ENCODE measurements at places on chromosomes 13 and 19.

- no peak for DNase-seq
Observed at GRCh38 chr13:111239764-111240670, 80.4 kb upstream of the TEX29 start.

- no peak for DNase-seq
Observed at GRCh38 chr13:24129914-24130774, 30.4 kb upstream of the SPATA13 start.

DNA sequence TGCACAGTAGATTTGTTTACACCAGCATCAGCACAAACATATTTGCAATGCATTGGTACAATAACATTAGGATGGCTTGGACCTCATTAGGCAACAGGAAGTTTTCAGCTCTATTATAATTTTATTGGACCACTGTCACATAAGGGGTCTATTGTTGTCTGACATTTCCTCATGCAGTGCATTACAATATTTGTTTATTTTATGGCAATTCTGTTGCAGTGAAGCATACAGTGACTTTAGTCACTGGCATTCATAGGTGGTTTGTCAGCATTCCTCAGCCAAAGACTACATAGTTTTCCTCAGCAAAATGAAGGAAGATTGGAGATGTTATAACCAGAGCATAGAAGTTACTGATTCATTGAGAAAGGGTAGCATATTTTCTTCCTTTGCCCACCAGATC, 1732.9 kb downstream of the PCDH9 start:
- no peak for DNase-seq

DNA sequence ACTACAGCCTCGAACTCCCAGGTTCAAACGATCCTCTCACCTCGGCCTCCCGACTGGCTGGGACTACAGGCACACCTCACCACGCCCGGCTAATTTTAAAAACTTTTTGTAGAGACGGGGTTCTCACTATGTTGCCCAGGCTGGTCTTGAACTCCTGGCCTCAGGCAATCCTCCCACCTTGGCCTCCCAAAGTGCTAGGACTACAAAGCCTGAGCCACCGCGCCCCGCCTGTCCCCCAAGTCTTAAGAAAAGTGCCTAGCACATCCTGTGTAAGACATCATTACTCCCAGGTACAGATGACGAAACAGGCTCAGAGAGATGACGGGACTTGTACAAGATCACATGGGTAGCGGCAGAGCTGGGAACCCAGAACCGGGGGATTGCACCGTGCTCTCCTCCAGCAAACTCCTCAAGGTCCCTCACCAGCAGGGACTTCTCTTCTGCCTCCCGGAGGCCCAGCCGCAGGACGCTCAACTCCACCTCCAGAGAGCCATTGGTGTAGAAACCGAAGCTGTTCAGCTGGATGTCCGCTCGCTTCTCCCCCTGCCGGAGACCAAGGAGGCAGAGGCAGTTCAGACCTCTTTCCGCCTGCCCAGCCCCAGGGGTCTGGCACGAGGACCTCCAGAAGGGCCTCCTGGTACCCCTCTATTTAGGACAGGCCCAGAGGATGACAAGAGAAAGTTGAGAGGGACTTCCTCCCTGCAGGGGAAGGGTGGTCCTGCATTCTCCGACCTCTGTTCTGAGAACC, 1.0 kb downstream of the GPR108 start:
- DNase-seq: peak; percentile 92

GRCh38 chr13:76992548-76993001, 694 bp downstream of the CLN5 start:
- DNase-seq: peak; percentile 54

DNA sequence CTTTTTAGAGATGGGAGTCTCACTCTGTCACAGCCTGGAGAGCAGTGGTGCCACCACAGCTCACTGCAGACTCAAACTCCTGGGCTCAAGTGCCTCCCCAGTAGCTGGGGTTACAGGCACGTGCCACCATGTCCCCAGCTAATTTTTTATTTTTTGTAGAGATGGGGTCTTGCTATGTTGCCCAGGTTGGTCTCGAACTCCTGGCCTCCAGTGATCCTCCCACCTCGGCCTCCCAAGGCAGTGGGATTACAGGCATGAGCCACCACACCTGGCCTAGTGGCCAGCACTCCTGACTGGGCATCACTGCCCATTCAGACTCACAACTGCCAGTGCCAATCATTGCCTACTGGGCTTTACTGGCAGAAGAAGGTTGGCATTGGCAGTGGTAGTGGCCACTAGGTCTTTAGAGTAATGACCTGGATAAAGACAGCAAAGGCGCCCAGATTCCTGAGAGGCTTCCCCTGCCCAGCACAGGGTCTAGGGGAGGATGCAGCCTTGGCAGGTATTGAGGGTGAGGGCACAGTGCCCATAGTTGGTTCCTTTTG, 26.8 kb upstream of the SLC7A10 start:
- DNase-seq: no peak

- no peak for DNase-seq
Observed at GRCh38 chr13:93283255-93283654, 56.6 kb downstream of the GPC6 start.

DNA sequence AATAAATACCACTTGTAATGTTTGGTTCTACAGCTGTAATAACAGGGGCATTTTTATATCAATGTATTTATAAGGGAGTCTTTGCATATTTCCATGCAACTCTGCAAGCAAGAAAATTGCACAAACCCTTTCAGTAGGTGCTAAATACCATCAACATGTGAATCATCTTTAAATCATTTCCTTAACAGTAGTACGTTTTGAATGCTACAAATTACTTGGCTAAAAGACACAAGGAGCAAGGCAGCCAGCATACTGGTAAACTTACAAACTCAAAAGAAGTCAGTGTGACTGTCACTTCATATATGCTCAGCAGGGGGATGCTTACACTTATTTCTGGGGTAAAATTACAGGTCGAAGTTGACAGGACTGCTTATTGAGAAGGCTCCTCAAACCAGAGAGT, 402.4 kb downstream of the EFNB2 start:
- peak; percentile 48 for DNase-seq

- no peak for DNase-seq
Observed at GRCh38 chr13:103276775-103277498, 210.7 kb upstream of the SLC10A2 start.

- no peak for DNase-seq
Observed at GRCh38 chr19:38932425-38933179, 1.9 kb downstream of the MRPS12 start.

- peak; percentile 64 for DNase-seq
Observed at GRCh38 chr19:3987619-3988371, 2.5 kb upstream of the EEF2 start.

GRCh38 chr13:72463561-72463960, 263.9 kb downstream of the MZT1 start:
- DNase-seq: no peak

DNA sequence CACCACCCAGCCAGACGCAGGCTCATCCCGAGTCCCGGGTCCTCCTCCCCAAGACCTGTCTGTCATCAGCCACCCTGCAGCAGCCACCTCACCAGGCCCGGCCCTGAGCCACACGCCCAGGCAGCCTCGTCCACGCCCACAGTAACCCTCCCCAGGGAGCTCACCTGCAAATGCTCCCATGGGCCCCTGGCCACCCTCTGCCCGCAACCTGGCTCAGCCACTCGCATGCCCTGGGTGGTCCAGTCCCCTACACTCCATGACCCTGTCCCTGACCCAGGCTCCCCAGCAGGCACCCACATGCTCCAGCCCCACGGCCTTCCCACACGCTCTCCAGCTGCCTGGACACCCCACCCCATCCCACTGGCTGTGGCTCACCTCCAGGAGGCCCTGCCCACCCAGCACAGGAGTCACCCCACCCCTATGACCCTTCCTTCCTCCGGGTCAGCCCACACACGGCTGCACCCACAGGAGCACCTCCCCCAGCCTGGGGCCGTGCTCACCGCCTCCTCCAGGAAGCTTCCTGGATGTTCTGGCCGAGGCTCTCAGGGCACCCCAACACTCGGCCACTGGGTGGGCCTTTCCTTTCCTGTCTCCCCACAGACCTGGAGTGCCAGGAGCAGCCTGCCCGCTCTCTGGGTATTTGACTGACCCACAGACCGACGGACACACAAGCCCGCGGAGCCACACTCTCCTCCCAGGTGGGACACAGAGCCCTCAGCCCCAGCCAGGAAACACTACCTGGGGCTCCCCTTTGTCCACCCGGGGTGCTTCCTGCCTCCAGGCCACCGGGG, 3.6 kb downstream of the TMEM259 start:
- no peak for DNase-seq

GRCh38 chr13:43251961-43252360, 228.6 kb downstream of the DNAJC15 start:
- no peak for DNase-seq

DNA sequence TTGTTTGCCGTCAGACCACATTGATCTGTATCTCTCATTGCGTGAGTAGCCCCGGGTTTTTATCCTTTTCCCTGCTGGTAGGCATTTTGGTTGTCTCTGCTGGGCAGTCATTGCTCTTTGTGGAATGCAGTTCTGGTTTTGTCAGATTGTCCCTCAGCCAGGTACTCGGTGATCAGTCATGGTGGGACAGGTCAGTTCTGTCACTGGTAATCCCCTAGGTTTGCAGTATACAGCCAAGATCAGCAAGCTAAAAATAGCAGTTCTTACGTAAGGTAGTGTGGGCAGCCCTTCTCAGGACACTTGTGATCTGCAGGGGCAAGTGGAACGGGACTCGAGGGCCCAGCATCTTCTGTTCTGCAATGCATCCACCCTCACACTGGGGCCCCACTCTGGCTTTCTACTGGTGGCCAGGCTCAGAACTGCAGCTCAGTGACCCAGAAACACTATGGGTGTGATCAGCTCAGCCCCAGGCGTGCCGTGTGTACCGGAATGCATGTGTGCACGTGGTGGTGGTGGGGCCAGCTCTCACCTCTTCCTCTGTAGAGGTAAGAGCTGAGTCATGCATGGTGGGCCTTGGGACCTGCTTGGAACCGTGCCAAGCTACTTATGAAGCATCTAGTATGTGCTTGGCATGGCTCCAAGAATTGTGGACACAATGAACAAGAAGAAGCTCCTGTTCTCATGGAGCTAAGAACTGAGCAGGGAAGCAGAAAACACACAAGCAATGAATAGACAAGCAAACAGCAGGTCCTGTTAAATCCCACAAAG, 6.3 kb downstream of the PLEKHF1 start:
- DNase-seq: peak; percentile 82

DNA sequence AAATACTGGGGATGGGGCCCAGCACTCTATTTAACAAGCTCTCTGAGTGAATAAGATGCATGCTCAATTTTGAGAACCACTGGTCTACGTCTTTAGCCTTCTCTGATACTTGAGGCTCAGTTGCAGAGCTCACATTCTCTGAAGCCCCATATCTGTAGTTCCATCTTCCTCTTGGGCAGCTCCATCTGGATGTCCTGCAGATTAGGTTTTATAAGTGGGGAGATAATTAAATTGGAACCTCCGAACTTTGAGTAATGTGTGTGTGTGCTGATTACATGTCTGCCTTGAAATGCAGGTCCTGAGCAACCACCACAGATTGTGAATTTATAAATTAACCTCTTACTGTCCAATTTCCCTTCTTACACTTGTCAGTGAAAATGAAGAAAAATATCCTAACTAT, 7.2 kb upstream of the RASL11A start:
- DNase-seq: no peak

DNA sequence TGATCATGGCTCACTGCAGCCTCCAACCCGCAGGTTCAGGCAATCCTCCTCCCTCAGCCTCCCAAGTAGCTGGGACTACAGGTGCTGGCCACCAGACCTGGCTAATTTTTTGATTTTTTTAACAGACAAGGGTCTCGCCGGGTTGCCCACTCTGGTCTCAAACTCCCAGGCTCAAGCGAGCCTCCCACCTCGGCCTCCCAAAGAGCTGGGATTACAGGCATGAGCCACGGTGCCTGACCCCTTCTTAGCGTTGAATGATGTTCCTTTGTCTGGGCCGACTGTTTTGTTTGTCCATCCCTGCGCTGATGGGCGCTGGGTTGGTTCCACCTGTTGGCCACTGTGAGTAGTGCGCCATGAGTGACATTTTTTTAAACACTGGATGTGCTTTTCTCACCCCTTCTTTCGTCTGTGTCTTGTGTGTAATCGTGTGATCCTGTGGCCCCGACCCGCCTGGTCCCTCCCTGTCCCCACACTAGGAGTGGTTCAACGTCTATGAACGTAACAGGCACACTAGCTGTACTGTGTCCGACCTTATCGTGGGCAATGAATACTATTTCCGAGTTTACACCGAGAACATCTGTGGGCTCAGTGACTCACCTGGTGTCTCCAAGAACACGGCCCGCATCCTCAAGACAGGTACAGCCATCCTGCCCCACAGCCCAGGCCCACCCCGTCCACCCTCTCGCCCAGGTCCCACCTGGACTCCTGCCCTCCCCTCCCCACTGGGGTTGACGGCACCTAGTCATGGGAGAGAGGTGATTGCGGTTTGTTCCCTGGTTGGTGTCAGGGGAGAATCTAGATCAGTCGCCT, 15.0 kb upstream of the EMC10 start:
- DNase-seq: peak; percentile 42

- DNase-seq: peak; percentile 50
Observed at GRCh38 chr19:16773259-16773658, 53.6 kb downstream of the NWD1 start.

DNA sequence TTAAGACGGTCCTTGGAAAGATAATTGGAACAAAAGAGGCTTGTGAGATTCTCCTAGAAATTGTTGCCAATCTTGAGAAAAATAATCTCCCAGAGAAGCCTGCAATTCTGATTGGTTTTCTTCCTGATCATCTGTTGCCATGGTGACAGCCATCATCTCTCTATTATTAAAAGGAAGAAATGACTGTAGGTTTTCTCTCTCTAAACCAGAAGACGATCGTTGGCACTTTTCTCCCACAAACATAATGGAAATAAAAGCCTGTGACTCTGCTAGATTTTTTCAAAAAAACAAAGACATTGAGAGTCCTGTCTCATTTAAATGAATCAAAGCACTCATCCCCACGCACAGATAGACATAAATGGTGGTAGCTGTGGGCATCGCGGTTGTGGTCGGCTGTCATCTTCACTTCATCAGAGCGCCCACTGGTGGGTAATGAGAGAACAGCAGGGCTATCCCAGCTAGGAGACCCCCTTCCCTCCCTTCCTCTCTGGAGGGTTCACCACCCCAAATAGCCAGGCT, 21.7 kb upstream of the CALM3 start:
- no peak for DNase-seq

Measured in mammary epithelial cell (primary cell).